ENCODE measurements at places on chromosomes 4 and X. TPM values are rescaled to one million over a fixed set of nuclear protein-coding genes. Genes with fewer than 3 reads are reported as not detected.

Gene EGF
- total RNA-seq = not detected

Gene ETNPPL
- total RNA-seq = not detected

Gene ITIH6
- not detected for total RNA-seq

Gene SLC39A8
- total RNA-seq = 2.5 TPM

Gene PIN4
- total RNA-seq = 22.6 TPM

Gene ARR3
- not detected for total RNA-seq

Gene GNRHR
- total RNA-seq = not detected

Gene HHIP
- 260 TPM for total RNA-seq

Gene HSFX2
- 0.18 TPM for total RNA-seq

Gene GRIA2
- total RNA-seq = under 0.01 TPM

Gene ZNF732
- 0.18 TPM for total RNA-seq

Gene EREG
- not detected for total RNA-seq

Gene CENPE
- total RNA-seq = 20.8 TPM

Gene SSX2B
- not detected for total RNA-seq

Gene ZNF595
- total RNA-seq = 10.5 TPM

Gene BBS7
- 14.7 TPM for total RNA-seq

Gene RNF175
- total RNA-seq = not detected

Gene IL1RAPL1
- 1.9 TPM for total RNA-seq

Gene GABRB1
- total RNA-seq = not detected

Gene ALAS2
- not detected for total RNA-seq

Gene CXCL5
- total RNA-seq = 0.19 TPM

Gene RTL5
- total RNA-seq = 0.09 TPM

Gene FDCSP
- not detected for total RNA-seq

Gene RNF150
- 0.09 TPM for total RNA-seq

Gene STAP1
- total RNA-seq = not detected

Gene SHROOM4
- total RNA-seq = 27.8 TPM

Gene EXOC1L
- not detected for total RNA-seq

Gene PASD1
- not detected for total RNA-seq

Gene PDZD4
- 0.09 TPM for total RNA-seq

Gene NXF2B
- total RNA-seq = not detected

Gene DOK7
- total RNA-seq = not detected

Gene CDS1
- 0.09 TPM for total RNA-seq
